ENCODE measurements at places on chromosomes 7 and 10.

DNA sequence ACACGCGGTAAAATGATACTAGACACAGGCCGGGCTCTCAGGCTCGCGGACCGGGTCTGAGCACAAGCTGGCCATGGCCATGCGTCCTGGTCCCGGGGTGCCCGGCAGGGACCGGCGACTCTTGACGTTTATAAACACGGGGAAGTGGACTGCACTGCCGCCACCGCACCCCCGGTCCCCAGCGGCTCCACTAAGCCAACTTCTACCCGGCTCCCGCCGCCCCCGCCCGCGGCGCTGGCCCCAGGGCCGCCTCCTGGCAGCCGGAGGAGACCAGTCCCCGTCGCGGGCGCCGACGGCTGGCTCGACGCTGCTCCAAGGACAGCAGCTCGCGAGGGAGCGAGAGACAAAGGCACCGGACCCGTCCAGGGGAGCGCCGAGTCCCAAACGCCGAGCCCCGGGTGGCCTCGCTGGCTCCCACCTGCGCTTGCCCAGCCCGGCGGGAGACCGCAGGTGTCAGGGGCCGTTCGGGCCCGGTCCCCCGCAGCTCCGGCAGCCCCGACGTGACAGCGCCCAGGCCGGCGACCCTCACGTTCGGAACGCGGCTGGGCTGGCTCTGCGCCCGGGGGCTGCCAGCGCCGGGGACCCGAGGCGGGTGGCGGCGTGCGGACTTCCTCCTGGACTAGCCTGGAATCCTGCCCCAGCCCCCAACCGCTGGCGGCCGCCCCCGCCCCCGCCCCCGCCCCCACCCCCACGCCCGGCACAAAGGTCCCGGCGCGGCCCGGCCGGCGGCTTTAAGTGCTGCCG is 517 bp downstream of the ITGB1 start:
- no peak for DNase-seq

- no peak for DNase-seq
Observed at GRCh38 chr7:106717955-106718871, 57.3 kb upstream of the CCDC71L start.

DNA sequence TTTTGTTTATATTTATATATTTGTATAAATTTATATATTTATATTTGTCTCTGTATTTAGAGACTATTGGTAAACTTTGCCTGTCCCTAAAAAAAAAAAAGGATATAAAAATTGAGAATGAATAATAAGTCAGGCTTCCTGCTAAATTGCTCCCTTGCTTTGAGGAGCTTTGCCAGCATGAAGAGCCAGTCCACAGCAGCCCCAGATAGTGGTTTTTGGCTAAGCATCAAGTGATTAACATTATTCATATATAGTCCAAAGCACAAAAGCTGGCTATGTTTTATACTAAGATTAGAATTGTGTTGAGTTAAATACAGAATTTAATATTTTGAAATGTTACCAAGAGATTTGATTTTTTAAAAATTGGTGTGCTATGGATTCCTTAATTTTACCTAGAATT is 264.9 kb upstream of the FERD3L start:
- no peak for DNase-seq

GRCh38 chr7:12328888-12329770 is 74.5 kb downstream of the VWDE start:
- no peak for DNase-seq

DNA sequence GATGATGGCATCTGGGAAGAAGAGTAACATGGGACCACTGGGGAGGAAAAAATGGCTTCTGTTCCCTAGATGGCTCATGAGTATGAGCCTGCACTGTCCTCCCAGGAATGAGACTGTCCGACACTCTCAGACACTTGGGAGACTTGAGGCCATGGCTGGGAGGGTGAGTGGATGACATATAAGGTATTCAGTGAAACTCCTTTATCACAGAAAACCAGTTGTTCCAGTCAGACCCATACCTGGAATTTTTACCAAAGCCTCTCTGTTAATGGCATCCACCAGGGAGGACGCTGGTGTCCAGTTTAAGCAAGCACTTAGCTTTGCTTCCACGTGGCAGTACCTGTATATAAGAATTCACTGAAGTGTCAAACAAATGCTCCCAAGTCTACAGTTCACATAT is 116.7 kb upstream of the C10orf90 start:
- DNase-seq = no peak

- no peak for DNase-seq
Observed at GRCh38 chr10:59064080-59064692, 112.3 kb upstream of the PHYHIPL start.

DNA sequence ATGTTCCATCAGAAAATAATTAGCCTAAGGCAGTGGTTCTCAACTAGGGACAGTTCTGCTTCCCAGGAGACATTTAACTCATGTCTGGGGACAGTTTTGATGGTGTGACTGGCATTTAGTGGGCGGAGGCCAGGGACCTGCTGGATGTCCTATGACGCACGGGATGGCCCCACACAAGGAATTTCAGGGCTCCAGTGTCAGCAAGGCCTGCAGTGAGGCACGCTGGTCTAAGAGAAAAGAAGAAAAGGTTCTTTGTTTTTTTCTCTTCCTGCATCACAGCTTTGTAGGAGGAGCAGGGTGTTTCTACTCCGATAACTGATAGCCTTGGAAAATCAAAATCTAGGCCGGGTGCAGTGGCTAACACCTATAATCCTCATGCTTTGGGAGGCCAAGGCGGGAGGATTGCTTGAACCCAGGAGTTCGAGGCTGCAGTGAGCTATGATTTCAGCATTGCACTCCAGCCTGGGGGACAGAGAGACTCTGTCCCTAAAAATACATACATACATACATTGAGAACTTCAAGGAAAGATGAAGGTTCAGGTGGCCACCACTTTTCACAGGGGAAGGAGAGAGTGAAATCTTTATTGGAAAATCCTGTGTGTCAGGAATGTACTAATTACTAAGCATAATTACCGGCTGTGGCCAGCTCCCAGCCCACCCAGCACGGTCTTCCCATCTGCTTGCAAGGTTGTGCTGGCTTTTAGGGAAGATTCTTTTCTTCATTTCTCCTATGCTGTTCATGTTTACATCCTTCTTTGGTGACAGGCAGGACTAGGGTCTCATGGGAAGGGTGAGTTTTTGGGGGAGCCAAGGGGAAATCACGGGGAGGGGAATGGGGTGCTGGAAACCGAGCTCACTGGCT is 150.4 kb downstream of the ACTR3B start:
- no peak for DNase-seq

DNA sequence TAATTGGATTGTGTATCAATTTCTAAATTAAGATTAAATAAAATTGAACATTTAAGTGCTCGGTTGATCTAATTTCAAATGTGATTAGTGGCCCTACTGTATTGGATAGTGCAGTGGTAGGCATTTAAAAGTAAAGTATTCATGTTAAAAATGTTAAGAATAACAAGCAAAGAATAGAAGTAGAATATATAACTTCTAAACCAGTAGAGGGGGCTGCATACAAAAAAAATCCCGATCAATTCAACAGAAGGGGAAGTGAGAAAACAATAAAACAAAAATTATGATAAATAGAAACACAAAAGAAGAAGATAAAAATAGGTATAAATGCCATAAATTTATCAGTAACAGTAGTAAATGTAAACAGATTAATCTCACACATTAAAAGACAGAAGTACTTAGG is 24.9 kb upstream of the WDFY4 start:
- DNase-seq = no peak

DNA sequence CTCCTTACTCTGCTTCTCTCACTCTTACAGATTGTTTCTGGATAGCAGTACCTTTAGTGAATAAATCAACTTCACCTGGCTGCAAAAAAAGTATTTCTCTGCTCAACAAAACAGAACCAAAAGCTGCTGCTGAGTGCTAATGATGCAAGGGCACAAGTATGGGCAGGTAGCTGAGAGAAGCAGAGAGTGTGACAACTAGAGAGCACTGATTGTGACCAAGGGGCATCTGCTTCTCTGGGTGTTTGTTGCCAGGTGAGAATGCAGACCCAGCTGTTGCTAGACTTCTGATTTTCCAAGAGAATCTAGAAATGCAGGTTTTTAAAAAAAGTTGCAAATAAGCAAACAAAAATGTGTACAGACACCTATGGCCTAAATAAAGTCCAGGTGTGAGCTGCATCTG is 25.3 kb upstream of the PPIF start:
- DNase-seq = no peak

DNA sequence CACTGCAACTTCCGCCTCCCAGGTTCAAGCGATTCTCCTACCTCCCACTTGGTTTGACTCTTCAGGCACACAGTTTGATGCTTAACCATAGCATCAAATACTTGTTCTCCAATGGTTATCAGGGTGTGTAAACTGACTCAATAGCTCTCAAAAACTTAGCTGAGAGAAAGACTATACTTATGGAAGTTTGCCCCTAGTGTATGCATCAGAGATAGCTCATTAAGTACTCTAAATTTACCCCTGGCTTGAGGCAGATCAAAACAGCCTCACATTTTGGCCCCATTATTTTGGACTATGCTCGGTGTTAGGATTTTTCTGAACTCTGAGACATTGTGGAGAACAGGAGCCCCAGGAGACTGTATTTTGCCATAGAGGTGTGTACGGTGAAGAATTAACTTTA is 40.8 kb upstream of the SLC35B4 start:
- DNase-seq = no peak

GRCh38 chr10:3096149-3096548 is 28.8 kb downstream of the PFKP start:
- no peak for DNase-seq

- no peak for DNase-seq
Observed at GRCh38 chr7:32462451-32462850, 27.7 kb downstream of the LSM5 start.

DNA sequence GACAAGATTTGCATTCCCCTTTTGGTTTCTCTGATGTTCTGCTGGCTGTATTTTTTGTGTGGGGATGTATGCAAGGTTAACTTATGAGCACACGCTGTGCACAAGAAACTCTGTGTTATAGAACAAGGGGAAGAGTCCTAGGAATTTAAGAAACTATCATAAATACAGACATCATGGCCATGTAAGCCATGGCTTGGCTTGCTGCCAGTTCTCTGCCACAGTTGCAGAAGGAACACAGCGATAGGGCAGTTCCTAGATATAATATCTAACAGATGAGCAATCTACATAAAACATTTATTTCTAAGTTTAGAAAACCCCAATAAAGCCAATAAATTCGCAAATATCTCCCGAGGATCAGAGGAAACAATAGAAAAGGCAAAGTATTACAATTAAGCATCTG is 153.3 kb downstream of the LRRTM3 start:
- no peak for DNase-seq

GRCh38 chr10:50426485-50426884 is 175.2 kb upstream of the ASAH2 start:
- no peak for DNase-seq

- no peak for DNase-seq
Observed at GRCh38 chr10:109467551-109467950, 455.8 kb downstream of the XPNPEP1 start.

- DNase-seq = no peak
Observed at GRCh38 chr7:13904689-13905088, 84.8 kb downstream of the ETV1 start.

GRCh38 chr7:121510858-121511482 is 114.9 kb upstream of the FAM3C start:
- DNase-seq = no peak

GRCh38 chr10:101000127-101000914 is 713 bp downstream of the LZTS2 start:
- no peak for DNase-seq

GRCh38 chr7:4833176-4833575 is 28.7 kb downstream of the PAPOLB start:
- no peak for DNase-seq

GRCh38 chr10:128072941-128073645 is 53.1 kb downstream of the MKI67 start:
- no peak for DNase-seq

GRCh38 chr7:93430917-93431588 is 143.5 kb downstream of the CALCR start:
- DNase-seq = no peak

GRCh38 chr10:76675951-76676587 is 961.5 kb downstream of the KCNMA1 start:
- no peak for DNase-seq

DNA sequence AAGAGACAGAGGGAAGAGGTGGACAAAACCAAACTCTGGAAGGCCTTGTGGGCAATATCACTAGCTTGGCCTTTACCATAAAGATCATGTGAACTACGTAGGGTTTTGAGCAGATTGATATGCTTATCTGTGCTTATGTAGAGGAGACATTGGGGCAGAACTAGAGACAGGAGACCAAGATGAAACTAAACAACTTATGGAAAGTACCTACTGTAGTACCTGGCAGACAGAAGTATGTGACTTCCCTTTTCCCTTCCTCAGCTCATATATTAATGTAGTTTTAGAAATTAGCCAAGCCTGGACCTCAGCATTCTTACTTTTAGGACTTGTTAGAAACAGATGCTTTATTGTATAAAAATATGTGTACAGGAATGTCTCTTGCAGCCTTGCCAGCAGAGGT is 14.0 kb upstream of the IL6 start:
- DNase-seq = no peak

DNA sequence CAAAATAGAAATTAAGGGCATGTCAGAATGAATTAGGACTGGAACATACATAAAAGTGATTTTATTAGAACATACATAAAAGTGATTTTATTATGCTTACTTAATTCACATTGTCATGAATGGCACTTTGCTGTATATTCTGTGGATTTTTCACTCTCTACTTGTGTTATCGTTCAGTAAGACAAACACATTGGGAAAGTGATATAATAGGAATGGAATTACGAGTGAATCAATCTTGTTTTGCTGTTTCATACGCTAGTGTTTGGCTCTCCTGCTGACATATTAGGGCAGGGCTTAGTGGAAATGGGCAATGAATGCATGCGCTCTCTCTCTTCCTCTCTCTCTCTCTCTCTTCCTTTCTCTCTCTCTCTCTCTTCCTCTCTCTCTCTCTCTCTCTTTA is 561.1 kb downstream of the ACTR3B start:
- DNase-seq = no peak

DNA sequence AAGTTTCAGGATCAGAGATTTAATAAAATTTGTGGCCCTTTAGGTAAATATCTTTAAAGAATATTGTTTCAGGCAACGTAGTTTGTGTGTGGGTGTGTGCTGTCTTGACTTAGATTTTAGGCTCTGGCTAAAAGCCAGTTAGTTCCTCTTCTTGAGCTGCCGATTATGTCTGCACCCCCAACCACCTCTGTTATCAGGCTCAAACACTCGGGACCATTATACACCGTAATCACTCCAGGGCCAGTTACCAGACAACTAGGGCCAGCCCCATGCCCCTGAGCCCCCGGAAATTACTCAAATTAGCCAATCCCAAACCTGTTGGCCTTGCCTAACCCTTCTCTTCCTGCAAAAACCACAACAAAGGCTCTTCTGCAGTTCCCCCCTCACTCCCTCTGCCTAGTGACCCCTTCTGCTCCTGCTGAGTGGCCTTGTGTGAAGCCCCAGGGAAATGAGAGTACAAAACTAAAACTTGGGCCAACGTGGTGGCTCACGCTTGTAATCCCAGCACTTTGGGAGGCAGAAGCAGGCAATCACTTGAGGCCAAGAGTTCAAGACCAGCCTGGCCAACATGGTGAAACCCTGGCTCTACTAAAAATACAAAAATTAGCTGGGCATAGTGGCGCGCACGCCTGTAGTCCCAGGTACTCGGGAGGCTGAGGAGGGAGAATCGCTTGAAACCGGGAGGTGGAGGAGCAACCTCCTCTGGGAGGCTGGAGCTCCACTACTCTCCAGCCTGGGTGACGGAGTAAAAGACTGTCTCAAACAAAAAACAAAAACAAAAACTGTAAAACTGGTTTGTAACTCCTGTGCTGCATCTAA is 9.2 kb upstream of the HNRNPF start:
- DNase-seq = no peak

- DNase-seq = no peak
Observed at GRCh38 chr10:124748166-124748565, 4.0 kb upstream of the FAM53B start.

- no peak for DNase-seq
Observed at GRCh38 chr10:12455766-12456165, 106.4 kb downstream of the CAMK1D start.

Data from cerebellar nuclear complex (tissue), 1 donor.